ENCODE measurements at places on chromosomes 1 and 21. TPM values are rescaled to one million over a fixed set of nuclear protein-coding genes. Genes with fewer than 3 reads are reported as not detected.

DNA sequence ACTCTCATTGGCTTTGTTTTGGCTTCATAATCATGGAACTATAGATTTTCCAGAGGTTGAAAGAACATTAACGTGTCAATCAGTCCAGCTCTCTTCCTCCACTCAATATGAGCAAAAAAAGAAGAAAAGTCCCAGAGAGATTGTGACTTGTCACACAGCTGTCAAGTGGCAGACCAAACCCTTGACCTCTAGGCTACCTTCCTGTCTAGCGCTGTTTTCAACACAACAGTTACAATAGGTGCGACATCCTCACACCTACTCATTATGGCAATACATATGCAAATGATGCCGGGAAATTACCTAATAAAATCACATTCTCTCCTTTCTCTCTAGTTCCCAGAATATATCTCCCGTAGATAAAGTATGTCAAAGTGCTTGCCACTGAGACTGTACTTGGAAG, 1.1 kb downstream of the WARS2 start:
- DNase-seq = no peak

- DNase-seq = no peak
Observed at GRCh38 chr1:30891227-30891552, 17.4 kb downstream of the SDC3 start.

DNA sequence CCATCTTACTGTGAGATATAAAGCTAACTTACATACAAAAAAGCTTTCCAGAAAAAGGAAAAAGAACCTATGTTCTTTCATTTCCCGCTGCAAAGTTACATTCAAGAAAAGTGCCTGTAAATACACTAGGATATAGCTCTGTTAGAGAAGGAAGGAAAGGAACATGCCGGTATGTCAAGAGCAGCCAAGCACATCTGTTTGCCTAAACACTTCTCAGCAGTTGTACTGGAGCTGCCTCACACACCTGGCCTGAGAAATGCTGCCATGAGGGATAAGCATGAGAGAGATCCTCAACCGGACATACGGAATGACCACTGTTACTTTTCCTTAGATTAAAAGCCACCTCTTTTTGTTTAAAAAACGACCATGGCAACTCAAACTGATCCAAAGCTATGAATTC, 189.7 kb downstream of the RERE start:
- no peak for DNase-seq

DNA sequence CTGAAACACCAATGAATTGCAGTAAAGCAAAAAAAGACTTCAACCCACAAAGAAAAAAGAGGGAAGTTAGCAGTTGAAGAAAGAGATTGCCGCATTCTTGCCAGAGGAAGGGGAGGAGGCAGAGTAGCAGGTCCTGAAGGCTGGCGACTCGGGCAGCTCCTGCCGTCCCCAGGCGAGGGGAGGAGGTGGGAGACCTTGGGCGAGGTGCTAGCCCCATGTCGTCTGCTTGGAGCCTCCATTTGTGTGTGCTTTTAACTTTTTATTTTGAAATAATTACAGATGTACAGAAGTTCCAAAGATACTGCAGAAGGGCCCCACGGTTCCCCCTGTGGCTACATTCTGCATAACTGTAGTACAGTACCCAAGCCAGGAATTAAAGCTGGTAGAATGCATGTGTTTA, 6.7 kb downstream of the TRPM2 start:
- DNase-seq = no peak

- no peak for DNase-seq
Observed at GRCh38 chr1:104780470-104781078, 1030.9 kb downstream of the AMY1C start.

DNA sequence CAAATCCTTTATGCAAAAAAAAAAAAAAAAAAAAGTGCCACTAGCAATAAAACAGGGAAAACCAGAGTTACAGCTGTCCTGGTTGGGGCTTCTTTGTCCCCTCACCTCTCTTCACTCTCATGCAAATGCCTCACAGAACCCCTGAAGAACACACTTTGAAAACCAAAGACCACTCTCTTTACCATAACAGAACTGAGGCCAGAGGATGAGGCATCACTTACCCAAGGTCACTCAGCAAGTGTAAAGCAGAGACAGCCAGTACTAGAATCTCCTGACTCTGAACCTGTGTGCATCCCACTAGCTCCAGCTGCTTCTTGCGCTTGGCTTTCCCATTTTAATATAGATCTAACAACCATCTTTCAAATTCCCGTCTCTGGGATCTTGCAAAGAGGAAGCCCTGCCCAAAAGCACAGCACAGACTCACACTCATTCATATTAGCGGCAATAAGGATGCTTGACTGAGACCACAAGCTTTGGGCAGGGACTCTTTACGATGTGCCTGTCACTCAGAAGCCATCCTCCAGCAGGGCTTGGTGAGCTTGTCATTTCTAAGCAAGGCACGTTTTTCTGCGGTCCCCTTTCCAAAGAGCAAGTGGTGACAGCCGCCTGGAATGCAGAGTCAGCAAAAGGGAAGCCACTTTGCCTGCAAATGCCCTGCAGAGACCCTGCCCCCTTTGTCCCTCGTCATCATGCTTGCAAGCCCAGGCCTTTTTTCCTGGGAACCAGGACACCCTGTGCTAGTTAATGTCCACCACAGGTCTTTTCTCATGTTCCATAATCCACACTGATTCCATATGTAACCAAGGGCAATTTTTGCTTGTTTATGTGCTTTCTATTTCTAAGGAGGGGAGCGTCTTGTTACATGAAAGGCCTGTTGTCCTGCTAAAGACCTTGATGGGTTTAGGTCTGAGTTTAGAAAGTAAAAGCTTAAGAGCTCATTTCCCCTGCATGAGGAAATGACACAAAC, 76.5 kb upstream of the NFIA start:
- no peak for DNase-seq

- no peak for DNase-seq
Observed at GRCh38 chr1:16372535-16373285, 5.7 kb downstream of the SZRD1 start.

- DNase-seq = no peak
Observed at GRCh38 chr1:57229076-57229475, 194.8 kb downstream of the DAB1 start.

- DNase-seq = no peak
Observed at GRCh38 chr1:2386636-2387611, 4.4 kb downstream of the MORN1 start.

DNA sequence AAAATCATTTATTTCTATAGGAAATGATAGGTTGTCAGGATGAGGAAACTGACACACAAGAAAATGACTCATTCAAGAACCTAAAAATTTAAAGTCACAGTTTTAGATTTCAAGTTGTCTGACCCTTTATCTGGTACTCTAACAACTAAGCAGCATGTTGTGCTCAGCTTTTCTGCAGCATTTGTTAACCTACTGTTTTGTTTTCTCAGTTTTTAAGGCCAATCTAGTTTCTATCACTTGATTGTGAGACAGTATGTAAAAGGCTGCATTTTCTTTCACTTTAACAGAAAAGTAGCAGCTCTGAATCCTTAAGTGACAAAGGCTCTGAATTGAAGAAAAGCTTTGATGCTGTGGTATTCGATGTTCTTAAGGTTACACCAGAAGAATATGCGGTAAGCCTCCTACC, 59.1 kb downstream of the RALGPS2 start:
- DNase-seq = no peak

GRCh38 chr1:210627755-210628154, 299.1 kb downstream of the HHAT start:
- DNase-seq = no peak

GRCh38 chr1:230102472-230102871, 35.4 kb downstream of the GALNT2 start:
- DNase-seq = no peak

- no peak for DNase-seq
Observed at GRCh38 chr1:44909901-44910544, 67.0 kb upstream of the PTCH2 start.

DNA sequence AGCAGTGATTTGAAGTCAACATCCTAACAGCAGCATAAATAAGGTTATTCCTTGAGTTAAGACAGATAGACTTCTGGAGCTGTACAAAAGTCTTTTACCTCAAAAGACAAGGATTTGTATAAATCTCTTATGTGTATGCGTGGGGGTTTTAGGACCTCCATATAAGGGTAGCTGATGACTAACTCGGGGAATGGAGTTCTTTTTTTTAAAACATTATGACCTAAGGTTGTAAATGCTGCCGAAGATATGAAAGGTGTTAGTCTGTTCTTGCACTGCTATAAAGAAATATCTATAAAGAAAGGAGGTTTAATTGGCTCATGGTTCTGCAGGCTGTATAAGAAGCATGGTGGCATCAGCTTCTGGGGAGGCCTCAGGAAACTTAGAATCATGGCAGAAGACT, 90.4 kb downstream of the EPB41 start:
- no peak for DNase-seq

DNA sequence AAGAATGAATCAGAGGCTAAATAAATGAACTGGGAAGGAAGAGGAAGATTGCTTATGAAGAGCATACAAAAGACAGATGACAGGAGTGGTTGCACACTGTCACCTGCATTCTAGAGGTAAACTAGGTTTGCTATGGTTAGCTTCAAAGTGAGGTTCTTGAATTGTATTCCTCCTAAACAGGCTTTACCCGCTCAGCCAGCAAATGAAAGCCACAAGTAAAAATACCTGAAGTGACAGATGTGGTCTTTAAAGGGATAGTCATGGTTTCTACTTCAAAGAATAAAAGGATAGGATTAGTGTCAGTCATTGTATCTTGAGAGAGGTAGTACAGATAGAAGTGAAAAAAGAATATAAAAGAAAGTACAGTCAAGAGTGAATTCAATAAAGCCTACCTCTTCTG, 32.4 kb upstream of the PRDX6 start:
- DNase-seq = no peak

GRCh38 chr1:165060285-165060793, 296.2 kb downstream of the LMX1A start:
- no peak for DNase-seq

- no peak for DNase-seq
Observed at GRCh38 chr1:93537396-93537795, 89.5 kb downstream of the FNBP1L start.

DNA sequence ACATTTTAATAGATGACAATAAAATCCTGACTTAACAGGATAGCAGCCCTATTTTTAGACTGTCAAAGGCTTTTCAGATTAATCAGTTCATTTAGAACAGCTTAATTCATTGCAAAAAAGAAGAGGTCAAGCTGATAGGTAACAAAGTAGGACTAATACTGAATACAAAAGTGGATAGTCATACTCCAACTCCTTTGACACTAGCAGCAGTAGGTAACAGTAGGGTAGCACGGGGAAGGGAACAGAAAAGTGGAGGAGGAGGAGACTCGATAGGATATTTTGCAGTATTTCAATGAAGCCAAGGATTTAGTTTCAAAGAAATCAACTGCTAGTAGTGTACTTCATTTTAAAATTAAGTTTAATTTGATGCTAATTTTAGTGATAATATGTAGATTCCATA, 51.1 kb downstream of the USP1 start:
- no peak for DNase-seq

USH2A gene
- not detected for total RNA-seq

CNKSR1 gene
- total RNA-seq = 43.3 TPM

SPATA21 gene
- not detected for total RNA-seq

ATPAF1 gene
- 39.1 TPM for total RNA-seq

MARK1 gene
- 8.6 TPM for total RNA-seq

C1orf52 gene
- 13.7 TPM for total RNA-seq

Measured in esophagus squamous epithelium (tissue), 5 donors.